Daoy (cell line): ENCODE measurements at places on chromosomes 7 and 10. TPM values are rescaled to one million over a fixed set of nuclear protein-coding genes. Genes with fewer than 3 reads are reported as not detected.

Gene SFMBT2
- total RNA-seq = 4.3 and 4.6 TPM in 2 replicates

Gene CDH23
- 0.21 and 0.40 TPM in 2 replicates for total RNA-seq

Gene TCERG1L
- 0.03 TPM in 1 of 2 replicates, not detected in the other for total RNA-seq

Gene MAPK8
- total RNA-seq = 37.9 and 62.8 TPM in 2 replicates

Gene YAE1
- 73.8 and 74.5 TPM in 2 replicates for total RNA-seq

Gene ADAM22
- 2.6 and 3.0 TPM in 2 replicates for total RNA-seq

Gene TEX47
- not detected in 2 replicates for total RNA-seq

Gene UNCX
- total RNA-seq = not detected in 2 replicates

Gene SLC26A3
- total RNA-seq = not detected in 2 replicates

Gene SLC26A5
- total RNA-seq = not detected in 2 replicates

Gene DBNL
- total RNA-seq = 183 and 191 TPM in 2 replicates

Gene LMTK2
- total RNA-seq = 4.4 and 6.2 TPM in 2 replicates
